Amniotic stem cell (primary cell): ENCODE measurements at places on chromosomes 16 and 17.
A peak's percentile ranks its signal among the peaks of the same experiment; 100 is the strongest.

DNA sequence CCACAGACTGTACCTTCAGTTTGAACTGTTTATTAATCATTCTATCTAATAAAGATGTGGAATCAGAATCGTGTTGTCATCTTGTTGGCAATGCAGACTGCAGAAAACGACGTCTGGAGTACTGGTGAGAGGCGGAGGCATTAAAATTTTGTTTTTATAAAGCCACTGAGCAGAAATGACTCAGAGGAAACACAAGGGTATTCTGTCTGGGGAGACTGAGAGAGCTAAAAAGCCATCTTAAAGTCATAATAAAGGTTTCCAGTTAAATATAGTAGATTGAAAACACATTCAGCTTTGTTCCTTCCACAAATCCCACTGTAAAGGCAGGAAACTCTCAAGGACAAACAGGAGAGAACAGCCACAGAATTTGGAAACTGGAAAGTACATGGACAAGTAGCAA is 74.2 kb downstream of the CPPED1 start:
- peak; percentile 12 for DNase-seq

GRCh38 chr17:64225410-64225809 is 37.6 kb downstream of the TEX2 start:
- no peak for DNase-seq

- no peak for DNase-seq
These were observed 775 bp upstream of the PAGR1 start for GRCh38 chr16:29815032-29815721.

- DNase-seq: no peak
These were observed 3.8 kb downstream of the MARF1 start for GRCh38 chr16:15639061-15639568.

GRCh38 chr17:2571523-2572303 is 21.7 kb upstream of the PAFAH1B1 start:
- no peak for DNase-seq

GRCh38 chr16:26645614-26646013 is 421.1 kb upstream of the C16orf82 start:
- DNase-seq: no peak

- no peak for DNase-seq
These were observed 32.3 kb upstream of the ANKRD40CL start for GRCh38 chr17:50799582-50799981.

DNA sequence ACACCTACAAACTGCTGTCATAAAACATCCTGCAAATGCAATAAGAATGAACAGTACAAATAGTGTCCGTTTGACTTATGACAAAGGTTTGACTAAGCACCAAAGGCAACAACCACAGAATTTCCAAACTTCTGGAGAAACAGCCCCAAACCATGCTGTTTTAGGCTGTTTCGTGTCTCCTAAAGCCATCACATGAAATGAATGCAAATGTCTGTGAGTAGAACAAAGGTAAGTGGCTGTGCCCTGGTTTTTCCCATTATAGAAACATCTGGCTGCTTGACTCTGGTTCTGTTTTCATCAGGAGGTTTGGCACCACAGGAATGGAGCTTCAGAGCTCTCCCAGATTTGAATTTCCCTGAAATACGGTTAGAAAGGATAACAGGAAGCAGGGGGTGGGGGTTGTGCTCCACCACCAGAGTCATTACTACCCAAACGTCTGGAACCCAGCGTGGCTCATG is 4.6 kb upstream of the EMP2 start:
- no peak for DNase-seq

- no peak for DNase-seq
These were observed 1.5 kb upstream of the CLDN7 start for GRCh38 chr17:7263801-7264078.

DNA sequence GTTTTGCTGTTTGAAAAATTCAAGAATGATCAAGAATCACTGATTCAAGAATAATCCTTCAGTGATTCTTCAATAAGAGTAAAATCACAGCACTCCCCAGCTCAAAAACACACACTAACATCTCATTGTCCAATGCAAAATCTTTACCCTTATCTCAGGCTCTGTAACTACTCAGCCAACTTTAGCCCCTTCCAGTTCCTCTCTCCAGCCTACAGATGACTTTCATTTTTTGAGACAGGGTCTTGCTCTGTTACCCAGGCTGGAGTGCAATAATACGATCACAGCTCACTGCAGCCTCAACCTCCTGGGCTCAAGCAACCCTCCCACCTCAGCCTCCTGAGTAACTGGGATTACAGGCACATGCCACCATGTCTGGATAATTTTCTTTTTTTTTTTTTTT is 25.0 kb downstream of the STAT3 start:
- no peak for DNase-seq

DNA sequence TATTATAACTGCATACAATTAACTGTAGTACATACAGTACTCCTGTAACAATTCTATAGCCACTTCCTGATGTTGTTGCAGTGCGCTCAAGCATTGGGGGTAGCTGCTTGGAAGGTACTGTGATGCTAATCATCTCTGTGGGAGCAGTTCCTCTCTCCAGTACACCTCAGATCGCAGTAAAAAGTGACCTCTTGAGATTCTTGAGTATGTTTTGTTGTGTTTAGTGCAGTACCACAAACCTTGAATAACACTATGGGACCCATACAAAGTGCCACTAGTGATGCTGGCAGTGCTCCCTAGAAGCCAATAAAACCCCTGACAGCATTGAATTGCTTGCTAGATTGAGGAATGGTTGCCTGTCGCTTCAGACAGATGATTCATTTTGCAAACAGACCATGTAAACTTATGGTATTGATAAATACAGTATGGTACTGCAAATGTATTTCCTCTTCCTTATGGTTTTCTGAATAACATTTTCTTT is 193.0 kb downstream of the SPECC1 start:
- DNase-seq: no peak

DNA sequence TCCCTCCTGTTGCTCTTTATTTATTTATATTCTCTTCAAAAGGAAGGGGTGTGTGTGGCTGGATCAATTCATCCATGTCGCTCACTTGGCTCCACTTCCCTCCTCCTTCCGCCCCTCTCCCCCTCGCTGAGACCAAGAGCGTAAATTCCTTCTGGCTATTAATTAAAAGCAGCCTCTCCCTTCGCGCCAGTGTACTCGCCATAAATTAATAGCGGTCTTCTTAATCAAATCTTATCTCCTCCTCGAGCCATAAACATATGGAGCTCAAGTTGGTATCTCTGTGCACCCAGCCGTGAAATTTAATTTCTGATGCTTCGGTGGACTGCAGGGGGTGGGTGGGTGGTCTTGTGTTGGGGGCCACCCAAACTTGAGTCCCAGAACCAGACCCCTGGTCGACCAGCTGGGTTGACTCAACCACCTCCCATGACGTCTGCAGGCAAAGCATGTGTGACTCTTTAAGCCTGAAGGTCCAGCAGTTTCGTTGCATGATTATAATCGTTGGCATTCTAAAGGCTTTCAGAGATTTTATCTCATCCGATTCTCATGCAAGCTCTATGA is 57.9 kb downstream of the SDK2 start:
- DNase-seq: no peak

DNA sequence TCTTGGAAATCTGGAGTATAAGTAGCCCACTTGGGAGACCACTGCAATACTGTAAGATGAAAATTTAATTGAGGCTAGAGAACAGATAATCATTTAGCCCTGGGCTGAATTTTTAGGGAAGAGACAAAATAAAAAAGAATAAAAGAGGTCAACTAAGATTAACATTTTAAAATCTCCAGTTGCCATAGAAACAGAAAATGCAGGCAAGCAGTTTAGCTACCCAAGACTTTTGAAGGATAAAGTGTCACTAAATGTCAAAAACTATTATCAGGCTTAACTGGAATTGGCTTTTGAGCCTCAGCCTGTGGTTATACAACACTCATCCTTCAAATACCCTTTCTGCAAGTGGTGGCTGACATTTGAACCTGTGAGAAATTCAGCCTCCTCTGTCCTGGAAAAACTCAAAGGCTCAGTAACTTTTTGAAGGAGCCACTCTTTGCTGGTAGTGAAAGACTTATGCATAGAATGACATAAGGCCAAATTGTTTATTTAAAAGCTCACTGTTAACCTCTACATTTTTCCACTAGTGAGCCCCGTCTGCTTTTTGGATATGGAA is 220.7 kb upstream of the KCNJ16 start:
- DNase-seq: no peak

- DNase-seq: no peak
These were observed 32.2 kb upstream of the MFSD6L start for GRCh38 chr17:8831234-8831849.

- no peak for DNase-seq
These were observed 10.3 kb downstream of the KCTD13 start for GRCh38 chr16:29915590-29916247.

DNA sequence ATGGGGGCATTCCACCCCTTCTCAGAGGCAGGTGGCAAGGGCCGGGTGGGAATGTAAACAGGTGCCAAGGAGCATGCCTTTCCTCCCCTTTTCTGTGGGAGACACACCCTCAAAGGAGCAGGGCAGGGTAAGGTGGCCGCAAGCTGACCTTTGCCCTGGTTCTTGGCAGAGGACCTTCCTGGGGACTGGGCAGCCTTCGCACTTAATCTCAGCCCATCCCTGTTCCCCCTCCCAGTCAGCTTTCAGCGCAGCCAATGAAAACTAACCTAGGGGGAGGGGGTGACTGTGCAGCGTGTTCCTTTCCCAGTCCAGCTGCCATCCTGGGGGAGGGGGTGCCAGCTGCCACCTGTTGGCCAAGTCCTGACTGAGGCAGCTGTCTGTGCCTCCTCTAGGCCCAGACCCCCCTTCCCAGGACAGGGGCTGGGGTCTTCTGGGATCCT is 2.8 kb downstream of the TRAF4 start:
- no peak for DNase-seq

- no peak for DNase-seq
These were observed 83.1 kb downstream of the SEC14L1 start for GRCh38 chr17:77223642-77224420.

- no peak for DNase-seq
These were observed 189.9 kb downstream of the AATF start for GRCh38 chr17:37138571-37139120.

- DNase-seq: no peak
These were observed 13.0 kb upstream of the SALL1 start for GRCh38 chr16:51163894-51164566.

GRCh38 chr17:74512624-74513091 is 18.6 kb downstream of the CD300LB start:
- no peak for DNase-seq

DNA sequence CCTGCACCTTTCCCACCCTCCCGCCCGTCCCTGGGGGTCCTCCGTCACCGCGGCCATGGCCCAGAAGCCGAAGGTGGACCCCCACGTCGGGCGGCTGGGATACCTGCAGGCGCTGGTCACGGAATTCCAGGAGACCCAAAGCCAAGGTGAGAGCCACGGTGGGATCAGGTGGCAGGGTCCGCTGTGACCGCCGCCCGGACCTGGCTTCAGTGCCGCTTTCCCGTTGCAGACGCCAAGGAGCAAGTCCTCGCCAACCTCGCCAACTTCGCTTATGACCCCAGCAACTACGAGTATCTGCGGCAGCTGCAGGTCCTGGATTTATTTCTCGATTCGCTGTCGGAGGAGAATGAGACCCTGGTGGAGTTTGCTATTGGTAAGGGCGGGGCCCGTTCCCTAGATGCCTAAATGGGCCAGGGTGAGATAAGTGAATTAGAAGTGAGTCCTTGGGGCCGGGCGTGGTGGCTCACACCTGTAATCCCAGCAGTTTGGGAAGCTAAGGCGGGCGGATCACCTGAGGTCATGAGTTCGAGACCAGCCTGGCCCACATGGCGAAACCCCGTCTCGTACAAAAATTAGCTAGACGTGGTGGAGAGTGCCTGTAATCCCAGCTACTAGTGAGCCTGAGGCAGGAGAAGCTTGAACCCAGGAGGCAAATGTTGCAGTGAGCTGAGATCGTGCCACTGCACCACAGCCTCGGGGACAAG is 617 bp downstream of the ARMC7 start:
- DNase-seq: no peak

GRCh38 chr16:15418206-15418605 is 16.2 kb upstream of the BMERB1 start:
- no peak for DNase-seq

DNA sequence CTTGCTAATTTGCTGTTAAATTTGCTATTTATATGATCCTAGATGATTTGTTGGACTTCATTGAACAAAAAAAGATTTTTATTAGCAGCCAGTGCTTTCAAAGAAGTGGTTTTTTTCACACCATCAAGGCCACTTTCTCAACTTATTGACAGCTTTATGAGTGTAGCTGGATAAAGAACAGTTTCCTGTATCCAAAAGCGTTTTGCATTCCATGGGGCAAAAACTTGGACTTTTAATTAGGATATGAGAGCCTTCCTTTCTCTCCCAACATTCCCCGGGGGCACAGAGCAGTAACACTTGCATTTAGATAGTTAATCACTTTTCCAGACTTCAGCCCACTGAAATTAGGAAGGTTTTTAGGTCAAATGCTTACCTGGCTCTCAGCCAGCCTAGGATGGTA is 177.1 kb upstream of the ELAC2 start:
- DNase-seq: no peak

GRCh38 chr17:57584050-57584551 is 161.0 kb downstream of the CCDC182 start:
- DNase-seq: no peak

- DNase-seq: no peak
These were observed 161.4 kb upstream of the C16orf82 start for GRCh38 chr16:26905336-26905735.

DNA sequence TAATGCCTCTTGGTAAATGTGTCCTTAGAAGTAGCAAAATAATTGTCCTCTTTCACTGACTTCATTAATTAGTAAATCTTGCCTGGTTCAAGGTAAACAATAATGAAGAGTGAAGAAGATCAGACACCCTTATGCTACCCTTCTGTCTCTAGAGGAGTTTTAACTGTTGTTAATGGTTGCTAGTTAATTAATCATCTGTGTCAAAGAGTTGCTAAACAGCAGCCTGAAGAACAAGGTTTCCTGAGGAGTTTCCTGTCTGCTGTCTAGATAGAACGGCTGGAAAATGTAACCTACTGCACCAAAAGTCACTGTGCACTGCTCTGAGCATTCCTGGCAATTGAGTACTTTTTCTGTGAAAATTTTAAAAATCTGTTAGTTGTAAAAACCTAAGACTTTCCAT is 131.3 kb downstream of the NLK start:
- DNase-seq: no peak

- DNase-seq: no peak
These were observed 42.3 kb upstream of the HNF1B start for GRCh38 chr17:37787055-37787757.

DNA sequence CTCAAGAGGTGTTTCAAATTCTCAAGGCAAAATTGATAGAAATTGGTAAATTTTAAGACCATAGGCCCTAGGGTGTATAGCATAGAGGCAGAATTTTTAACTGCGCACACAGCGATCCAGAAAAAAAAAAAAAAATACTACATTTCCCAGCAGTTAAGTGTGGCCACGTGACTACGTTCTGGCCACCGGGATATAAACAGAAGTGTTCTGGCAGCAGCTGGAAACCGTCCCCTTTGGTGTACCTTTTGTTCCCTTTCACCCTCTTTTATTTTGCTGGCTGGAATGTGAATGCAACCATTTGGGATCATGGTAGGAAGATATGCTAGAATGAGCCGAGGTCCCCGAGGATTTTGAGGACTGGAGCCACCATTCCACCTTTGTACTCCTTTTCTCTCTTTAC is 52.7 kb upstream of the AKAP1 start:
- DNase-seq: no peak

DNA sequence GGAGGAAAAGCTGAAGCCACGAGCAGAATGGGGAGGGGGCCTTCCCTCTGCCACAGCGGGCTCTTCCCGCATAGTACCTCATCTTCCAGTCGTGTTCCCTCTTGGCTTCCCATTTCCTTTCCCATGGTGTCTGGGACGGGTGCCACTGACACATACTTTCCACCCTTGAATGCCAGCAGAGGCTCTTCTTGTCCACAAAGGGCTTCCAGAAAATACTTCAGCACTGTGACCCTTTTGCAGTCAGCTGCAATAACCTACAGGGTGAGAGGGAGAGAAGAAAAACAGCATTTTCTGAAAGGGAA is 30.7 kb downstream of the HIC1 start:
- DNase-seq: no peak
